ENCODE measurements at places on chromosomes 11 and 22.

DNA sequence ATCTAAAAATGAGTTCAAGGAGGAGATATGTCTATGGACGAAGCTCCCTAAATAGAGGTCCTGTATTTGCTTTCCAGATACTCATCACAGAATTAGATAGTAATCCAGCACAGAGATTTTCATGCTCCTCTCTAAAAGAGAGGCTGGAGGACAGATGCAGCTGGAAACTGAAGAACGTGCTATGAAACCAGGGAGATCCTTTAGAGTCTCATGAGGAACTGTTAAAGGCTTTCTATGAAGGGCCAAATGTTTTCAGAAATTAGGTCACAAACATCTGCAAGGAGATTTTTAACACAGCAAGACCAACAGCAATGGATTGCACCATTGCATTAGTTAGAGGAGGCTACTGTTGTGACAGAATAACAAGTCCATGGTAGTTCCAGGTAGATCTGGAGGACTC, 95.6 kb upstream of the ARHGAP20 start:
- no peak for DNase-seq

- DNase-seq = no peak
Measured at GRCh38 chr11:93822359-93822758, 28.1 kb downstream of the VSTM5 start.

- DNase-seq = no peak
Measured at GRCh38 chr11:124801014-124801413, 808 bp upstream of the MSANTD2 start.

- DNase-seq = peak; percentile 95
Measured at GRCh38 chr11:85663753-85664614, 945 bp downstream of the CREBZF start.

GRCh38 chr11:48014917-48015316, 34.6 kb downstream of the PTPRJ start:
- no peak for DNase-seq

- no peak for DNase-seq
Measured at GRCh38 chr11:66475349-66476172, 4.7 kb upstream of the DPP3 start.

DNA sequence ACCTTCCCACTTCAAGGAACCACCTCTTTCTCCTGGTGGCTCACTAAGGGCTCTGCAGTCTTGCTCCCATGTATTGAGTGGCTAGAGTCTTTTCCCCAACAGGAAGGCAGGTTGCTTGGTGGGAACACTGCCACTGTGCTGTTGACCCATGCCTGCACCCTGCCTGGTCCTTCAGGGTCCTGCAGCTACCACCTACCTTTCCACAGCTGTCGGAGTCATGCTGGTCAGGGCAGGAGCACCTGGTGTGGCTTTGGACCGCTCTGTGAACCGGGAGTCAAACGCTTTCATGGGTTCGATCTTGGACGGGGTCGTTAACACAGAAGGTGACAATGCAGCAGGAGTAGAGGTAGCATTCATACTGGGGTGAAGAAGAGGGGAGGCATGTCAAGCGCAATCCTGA, 56.1 kb downstream of the HIRA start:
- DNase-seq = no peak

DNA sequence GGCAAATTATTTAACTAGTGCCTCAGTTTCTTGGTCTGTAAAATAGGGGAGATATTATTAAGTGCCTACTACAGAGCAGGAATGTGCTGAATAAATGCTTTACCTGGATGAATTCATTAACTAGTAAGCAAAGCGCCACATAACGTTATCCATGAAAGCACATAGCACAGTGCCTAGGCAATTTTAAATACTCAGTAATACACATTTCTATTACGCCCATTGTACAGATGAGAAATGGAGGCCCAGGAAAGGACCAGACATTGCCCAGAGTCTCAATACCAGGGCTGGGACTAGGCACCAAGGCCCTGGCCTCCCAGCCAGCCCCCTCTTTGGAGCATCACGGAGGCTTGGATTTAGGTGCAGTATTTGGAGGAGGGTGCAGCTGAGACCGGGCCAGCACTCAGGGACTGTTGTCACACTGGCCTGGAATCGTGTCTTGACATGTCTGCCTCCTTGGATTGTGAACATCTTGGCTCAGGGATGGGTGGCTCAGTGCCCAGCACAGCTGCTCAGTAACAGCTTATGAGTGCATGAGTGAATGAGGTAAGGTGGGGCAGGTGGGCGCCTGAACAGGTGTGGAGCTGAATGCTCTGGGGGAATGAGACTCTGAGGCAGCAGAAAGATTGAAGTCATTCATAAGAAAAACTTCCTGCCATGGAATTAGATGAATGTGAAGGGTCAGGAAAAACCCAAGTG, 42.1 kb upstream of the TPBGL start:
- no peak for DNase-seq

DNA sequence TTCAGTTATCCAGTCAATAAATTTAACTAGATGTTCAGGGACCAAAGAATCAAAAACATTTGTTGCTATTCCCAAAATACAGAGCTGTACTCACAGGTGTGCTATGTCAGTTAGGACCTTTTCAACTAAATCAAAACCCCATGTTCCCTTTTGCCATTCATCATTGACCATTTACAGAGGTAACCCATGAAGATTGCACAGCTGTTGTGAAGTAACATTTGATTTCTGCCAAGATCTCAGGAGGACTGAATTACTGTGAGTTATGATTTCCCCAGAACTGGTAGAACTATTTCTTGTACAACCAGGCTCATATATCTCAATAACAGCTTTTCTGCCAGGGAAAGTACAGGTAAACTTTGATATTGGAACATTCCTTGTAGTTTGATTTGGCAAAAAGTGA, 131.1 kb upstream of the FIBIN start:
- no peak for DNase-seq

GRCh38 chr11:15918212-15918611, 438.1 kb downstream of the SOX6 start:
- DNase-seq = no peak

All from posterior cingulate gyrus (tissue), 11 donors.